ENCODE measurements at places on chromosomes 2 and 18. TPM values are rescaled to one million over a fixed set of nuclear protein-coding genes. Genes with fewer than 3 reads are reported as not detected.

GRCh38 chr18:4319738-4320677 is 135.1 kb downstream of the DLGAP1 start:
- DNase-seq = no peak

DNA sequence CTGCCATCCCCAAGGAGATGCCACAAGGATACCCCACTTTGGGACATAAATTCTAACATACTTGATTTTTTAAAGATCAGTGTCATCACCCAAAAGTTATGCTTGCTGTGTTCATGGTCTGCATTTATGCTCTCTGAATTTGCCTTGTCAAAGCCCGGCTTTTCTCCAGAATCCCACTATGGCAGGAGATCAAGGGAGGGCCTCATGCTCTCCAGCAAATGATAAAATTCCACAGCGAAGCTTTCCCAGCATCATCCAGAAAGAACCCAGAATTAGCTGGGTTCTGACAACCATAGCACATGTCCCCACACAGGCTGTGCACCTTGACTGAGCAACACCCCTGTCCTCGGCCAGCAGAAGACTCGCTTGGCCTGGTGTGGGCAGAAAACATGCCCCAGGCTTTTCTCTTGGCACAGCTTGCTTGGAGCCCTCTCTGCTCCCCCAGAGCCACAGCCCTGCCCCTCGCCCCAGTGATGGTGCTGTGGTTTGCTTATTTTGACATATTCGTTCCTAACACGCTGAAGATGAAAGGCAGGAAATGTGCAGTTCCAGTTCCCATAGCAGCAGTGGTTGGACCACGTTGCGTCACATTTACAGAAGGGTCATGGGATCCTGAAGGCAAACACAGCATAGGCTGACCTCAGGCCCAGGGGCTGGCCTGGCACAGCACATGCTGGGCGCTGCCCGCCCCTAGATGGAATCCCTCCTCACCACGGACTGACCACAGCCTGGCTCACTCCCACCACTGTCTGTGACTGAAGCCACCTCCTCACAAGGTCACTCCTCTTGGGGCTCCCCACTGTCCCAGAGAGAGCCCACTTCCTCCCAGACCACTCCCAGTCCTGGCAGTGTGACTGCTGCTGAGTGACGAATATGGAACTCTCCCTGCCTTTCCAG is 14.1 kb upstream of the CHRNA1 start:
- peak; percentile 48 for DNase-seq

GRCh38 chr2:62152000-62152399 is 43.9 kb upstream of the B3GNT2 start:
- no peak for DNase-seq

GRCh38 chr18:12779456-12779855 is 76.6 kb downstream of the PSMG2 start:
- DNase-seq = no peak

The SDC1 gene
- 170 TPM for total RNA-seq

The GNAL gene
- total RNA-seq = 4.7 TPM

The TMEM169 gene
- total RNA-seq = 0.76 TPM

The SCYGR1 gene
- not detected for total RNA-seq

The TTN gene
- 2.1 TPM for total RNA-seq

GRCh38 chr2:189178054-189178453 is 1.5 kb downstream of the COL5A2 start:
- no peak for DNase-seq

The CRYBA2 gene
- total RNA-seq = 5.0 TPM

The NEU4 gene
- 71.0 TPM for total RNA-seq

The ONECUT2 gene
- total RNA-seq = 0.87 TPM

GRCh38 chr2:58959996-58960395 is 718.9 kb upstream of the FANCL start:
- no peak for DNase-seq

DNA sequence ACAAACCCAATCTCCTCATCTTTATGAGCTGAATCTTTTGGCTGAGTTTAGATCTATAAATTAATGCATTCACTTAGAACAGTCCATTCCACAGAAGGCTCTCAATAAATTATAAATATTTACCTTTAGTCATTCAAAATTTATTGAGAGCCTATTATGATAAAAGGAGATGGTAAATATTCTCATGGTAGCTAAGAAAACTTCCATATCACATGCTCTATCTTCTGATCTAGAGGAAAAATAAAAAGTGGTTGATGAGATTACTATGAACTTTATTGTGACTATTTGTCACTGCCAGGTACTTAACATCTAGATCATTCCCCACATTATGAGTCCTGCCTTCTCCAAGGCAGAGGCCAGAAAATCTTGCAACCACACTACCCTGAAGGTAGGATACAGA is 62.4 kb downstream of the L3MBTL4 start:
- no peak for DNase-seq

GRCh38 chr2:38178556-38179419 is 102.8 kb upstream of the CYP1B1 start:
- DNase-seq = no peak

GRCh38 chr2:172693037-172693436 is 42.6 kb upstream of the RAPGEF4 start:
- DNase-seq = peak; percentile 55
